ENCODE measurements at places on chromosomes 13 and 19. TPM values are rescaled to one million over a fixed set of nuclear protein-coding genes. Genes with fewer than 3 reads are reported as not detected.
A peak's percentile ranks its signal among the peaks of the same experiment; 100 is the strongest.

- H3K27ac ChIP-seq = no peak overlapping the region
- DNase-seq = peak; percentile 100
- H3K27me3 ChIP-seq = peaks cover 65% of the 10 kb centered on the region
- H3K4me1 ChIP-seq = no peaks in the 10 kb centered on the region
- H3K36me3 ChIP-seq = no peaks in the 10 kb centered on the region
These were observed 31.9 kb upstream of the FEM1A start for GRCh38 chr19:4759388-4760284.

DNA sequence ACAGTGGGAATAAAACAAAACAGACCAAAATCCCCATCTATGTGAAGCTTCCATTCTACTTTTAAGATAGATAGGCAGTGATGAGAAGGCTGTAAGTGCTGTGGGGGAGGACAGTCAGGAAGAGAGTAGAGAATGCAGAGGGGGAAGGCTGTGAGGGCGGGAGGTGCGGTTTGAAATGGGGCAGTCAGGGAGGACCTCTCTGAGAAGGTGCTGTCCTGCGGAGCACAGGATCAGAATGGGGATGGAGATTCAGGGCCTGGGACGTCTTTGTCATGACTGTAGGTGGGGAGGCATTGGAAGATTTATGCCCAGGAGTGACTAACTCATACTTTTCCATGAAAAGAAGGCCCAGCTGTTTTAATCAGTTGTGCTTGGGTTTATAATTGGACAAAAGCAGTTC lies 3.9 kb upstream of the GPR183 start:
- DNase-seq = peak; percentile 78
- no peaks in the 10 kb centered on the region for H3K27me3 ChIP-seq
- peaks cover 41% of the 10 kb centered on the region for H3K4me1 ChIP-seq
- peaks cover 10% of the 10 kb centered on the region for H3K36me3 ChIP-seq
- H3K27ac ChIP-seq = peak overlapping the region; percentile 65
- H3K4me3 ChIP-seq = no peak overlapping the region

DNA sequence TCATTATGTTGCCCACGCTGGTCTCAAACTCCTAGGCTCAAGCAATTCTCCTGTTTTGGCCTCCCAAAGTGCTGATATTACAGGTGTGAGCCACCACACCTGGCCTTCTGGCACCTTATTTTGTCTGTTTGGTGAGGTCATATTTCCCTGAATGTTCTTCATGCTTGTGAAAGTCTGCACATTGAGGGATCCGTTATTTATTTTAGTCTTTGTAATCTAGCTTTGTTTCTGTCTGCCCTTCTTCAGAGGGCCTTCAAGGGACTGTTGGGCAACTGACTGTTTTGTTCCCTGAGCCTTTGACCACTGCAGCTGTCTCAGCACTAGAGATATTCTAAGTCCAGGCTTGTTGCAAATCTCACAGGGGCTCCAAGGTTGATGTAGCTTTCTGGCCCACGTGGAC lies 110.5 kb upstream of the RFC3 start:
- H3K4me3 ChIP-seq = no peak overlapping the region
- no peak overlapping the region for H3K27ac ChIP-seq
- DNase-seq = no peak
- no peaks in the 10 kb centered on the region for H3K36me3 ChIP-seq
- no peaks in the 10 kb centered on the region for H3K27me3 ChIP-seq

GRCh38 chr13:26048741-26049140 lies 3.1 kb downstream of the SHISA2 start:
- no peaks in the 10 kb centered on the region for H3K4me1 ChIP-seq
- H3K36me3 ChIP-seq = no peaks in the 10 kb centered on the region
- DNase-seq = no peak
- H3K27me3 ChIP-seq = peaks cover 23% of the 10 kb centered on the region

DNA sequence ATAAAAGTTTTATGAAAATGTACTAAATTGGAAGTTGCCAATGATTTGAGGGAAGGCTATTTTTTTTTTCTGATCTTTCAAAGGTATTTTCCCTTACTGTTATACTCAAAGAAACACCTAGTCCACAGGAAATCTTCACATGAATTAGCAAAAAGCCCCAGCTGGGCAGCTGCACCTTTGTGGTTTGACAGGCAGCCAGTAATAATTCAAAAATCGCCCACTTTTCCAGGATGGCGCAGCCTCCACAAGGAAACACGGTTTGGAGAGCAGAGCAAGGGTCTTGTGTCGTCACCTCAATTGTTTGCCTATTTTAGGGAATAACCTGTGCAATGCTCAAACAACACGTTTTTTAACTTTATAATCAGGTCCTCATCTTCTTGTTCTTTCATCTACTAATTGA lies 324.9 kb upstream of the GPC6 start:
- H3K27ac ChIP-seq = no peak overlapping the region
- H3K4me3 ChIP-seq = no peak overlapping the region
- H3K27me3 ChIP-seq = no peaks in the 10 kb centered on the region

GRCh38 chr19:52992109-52993004 lies 21.4 kb upstream of the ERVV-1 start:
- DNase-seq = peak; percentile 38
- H3K4me3 ChIP-seq = peak overlapping the region; percentile 41
- H3K27ac ChIP-seq = no peak overlapping the region
- H3K27me3 ChIP-seq = no peaks in the 10 kb centered on the region
- H3K36me3 ChIP-seq = peaks cover 7% of the 10 kb centered on the region

- no peaks in the 10 kb centered on the region for H3K4me1 ChIP-seq
- H3K27ac ChIP-seq = no peak overlapping the region
- peaks cover 17% of the 10 kb centered on the region for H3K27me3 ChIP-seq
- DNase-seq = no peak
These were observed 39.5 kb downstream of the SIAH3 start for GRCh38 chr13:45811891-45812694.

DNA sequence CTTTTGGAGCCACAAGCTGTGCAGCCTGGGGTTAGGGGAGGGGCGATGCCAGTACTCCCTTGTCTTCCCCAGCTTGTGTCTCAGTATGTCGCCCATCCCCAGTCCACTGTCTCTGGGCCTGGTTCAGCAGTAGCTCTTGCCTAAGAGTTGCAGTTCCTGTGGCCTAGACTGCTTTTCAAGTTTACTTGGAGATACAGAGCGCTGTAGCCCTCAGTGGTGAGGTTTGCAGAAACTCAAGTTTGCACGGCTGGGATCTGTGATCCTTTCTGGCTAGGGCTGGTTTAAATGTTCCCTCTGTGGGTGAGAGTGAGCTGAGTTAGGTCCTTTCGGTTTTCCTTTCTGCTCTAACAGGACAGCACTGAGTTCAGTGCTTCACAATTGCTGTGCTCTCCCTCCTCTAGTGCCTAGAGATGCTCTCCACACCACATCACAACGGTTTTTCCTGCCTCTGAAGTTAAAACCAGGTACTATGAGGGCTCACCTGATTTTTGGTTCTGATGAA lies 360.6 kb upstream of the TMTC4 start:
- no peak for DNase-seq
- H3K4me1 ChIP-seq = no peaks in the 10 kb centered on the region
- no peak overlapping the region for H3K27ac ChIP-seq
- H3K36me3 ChIP-seq = no peaks in the 10 kb centered on the region
- H3K4me3 ChIP-seq = no peak overlapping the region

DNA sequence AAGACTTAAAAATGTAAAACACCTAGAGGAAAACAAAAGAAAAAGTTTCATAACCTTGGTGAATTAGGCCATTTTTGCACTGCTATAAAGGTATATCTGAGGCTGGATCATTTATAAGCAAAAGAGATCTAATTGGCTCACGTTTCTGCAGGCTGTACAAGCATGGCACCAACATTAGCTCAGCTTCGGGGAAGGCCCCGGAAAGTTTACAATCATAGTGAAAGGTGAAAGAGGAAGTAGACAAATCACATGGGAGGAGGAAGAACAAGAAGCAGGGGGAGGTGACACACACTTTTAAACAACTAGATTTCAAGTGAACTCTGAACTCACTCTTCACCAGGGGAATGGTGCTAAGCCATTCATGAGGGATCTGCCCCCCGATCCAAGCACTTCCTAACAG lies 1358.5 kb upstream of the PCDH9 start:
- H3K36me3 ChIP-seq = no peaks in the 10 kb centered on the region
- H3K27ac ChIP-seq = no peak overlapping the region
- DNase-seq = no peak
- H3K4me3 ChIP-seq = no peak overlapping the region
- no peaks in the 10 kb centered on the region for H3K27me3 ChIP-seq
- no peaks in the 10 kb centered on the region for H3K4me1 ChIP-seq

GRCh38 chr13:62418872-62419271 lies 1003.2 kb upstream of the PCDH20 start:
- no peaks in the 10 kb centered on the region for H3K27me3 ChIP-seq
- no peaks in the 10 kb centered on the region for H3K4me1 ChIP-seq
- H3K4me3 ChIP-seq = no peak overlapping the region
- H3K27ac ChIP-seq = no peak overlapping the region

GRCh38 chr13:80133631-80134261 lies 207.2 kb downstream of the SPRY2 start:
- no peaks in the 10 kb centered on the region for H3K4me1 ChIP-seq
- no peaks in the 10 kb centered on the region for H3K27me3 ChIP-seq
- H3K36me3 ChIP-seq = no peaks in the 10 kb centered on the region
- no peak overlapping the region for H3K27ac ChIP-seq

DNA sequence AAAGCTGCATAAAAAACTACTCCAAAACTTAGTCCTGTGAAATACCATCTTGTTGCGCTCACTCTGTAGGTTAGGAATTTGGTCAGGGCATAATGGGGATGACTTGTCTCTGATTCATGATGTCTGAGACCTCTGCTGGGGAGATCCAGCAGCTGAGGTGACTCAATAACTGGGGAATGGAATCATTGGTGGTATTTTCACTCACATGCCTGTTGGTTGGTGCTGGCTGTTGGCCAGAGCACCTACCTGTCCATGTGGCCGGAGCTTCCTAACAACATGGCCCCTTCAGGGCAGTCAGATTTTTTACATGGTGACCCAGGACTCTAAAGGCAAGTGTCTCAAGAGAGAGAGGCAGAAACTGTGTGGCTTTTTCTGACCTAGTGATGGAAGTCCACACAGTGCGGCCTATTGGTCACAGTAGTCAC lies 7.4 kb upstream of the ESD start:
- no peak for DNase-seq
- no peaks in the 10 kb centered on the region for H3K4me1 ChIP-seq
- H3K36me3 ChIP-seq = no peaks in the 10 kb centered on the region
- H3K27ac ChIP-seq = no peak overlapping the region
- no peak overlapping the region for H3K4me3 ChIP-seq

GRCh38 chr19:33290956-33291622 lies 11.2 kb downstream of the CEBPA start:
- no peak overlapping the region for H3K4me3 ChIP-seq
- no peak overlapping the region for H3K27ac ChIP-seq
- H3K27me3 ChIP-seq = peaks cover 4% of the 10 kb centered on the region
- H3K4me1 ChIP-seq = peaks cover 16% of the 10 kb centered on the region
- H3K36me3 ChIP-seq = no peaks in the 10 kb centered on the region
- DNase-seq = no peak

DNA sequence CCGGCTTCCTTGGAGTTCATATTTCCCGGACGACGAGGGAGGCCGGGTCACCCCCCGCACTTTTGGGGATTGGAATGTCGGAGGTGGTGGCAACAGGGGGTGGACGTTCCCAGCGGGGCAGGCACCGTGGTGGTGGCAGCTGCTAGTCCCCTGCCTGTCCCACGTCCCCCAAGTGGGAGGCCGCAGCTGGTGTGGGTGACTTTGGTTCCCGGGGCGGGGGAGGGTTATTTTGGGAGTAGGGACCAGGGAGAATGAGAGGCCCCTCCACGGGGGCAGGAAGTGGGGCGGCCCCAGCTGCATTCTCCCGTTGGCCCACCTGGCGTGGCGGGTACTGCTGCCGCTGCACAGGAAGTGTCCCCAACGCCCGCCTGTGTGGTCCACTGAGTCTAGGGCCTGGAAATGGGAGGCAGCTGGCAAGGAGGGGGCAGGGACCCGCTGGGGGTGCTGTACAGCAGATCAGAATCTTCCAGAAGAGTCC lies 11.1 kb upstream of the PLIN3 start:
- H3K27ac ChIP-seq = no peak overlapping the region
- H3K4me1 ChIP-seq = peaks cover 18% of the 10 kb centered on the region
- H3K27me3 ChIP-seq = no peaks in the 10 kb centered on the region
- no peak overlapping the region for H3K4me3 ChIP-seq
- no peak for DNase-seq
- H3K36me3 ChIP-seq = no peaks in the 10 kb centered on the region

DNA sequence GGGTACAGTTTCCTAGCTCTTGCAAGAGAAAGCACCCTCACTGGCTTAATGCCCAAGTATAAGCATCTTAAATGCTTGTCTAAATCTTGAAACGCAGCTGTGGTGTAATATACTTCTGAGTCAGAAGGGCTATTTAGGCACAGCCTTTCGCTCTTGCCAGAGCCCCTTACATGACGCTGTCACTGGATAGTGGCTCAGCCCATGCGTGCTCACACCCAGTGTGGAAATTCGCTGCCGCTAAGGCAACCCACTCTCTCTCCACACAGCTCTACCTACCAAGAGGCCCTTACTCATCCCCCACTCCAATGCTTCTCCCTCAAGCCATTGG lies 24.0 kb downstream of the UQCRFS1 start:
- no peaks in the 10 kb centered on the region for H3K36me3 ChIP-seq
- H3K27me3 ChIP-seq = peaks cover 20% of the 10 kb centered on the region
- H3K4me3 ChIP-seq = no peak overlapping the region
- H3K4me1 ChIP-seq = no peaks in the 10 kb centered on the region

- no peaks in the 10 kb centered on the region for H3K4me1 ChIP-seq
- H3K27me3 ChIP-seq = peaks cover 16% of the 10 kb centered on the region
- H3K4me3 ChIP-seq = no peak overlapping the region
- DNase-seq = no peak
- H3K27ac ChIP-seq = no peak overlapping the region
- H3K36me3 ChIP-seq = no peaks in the 10 kb centered on the region
These were observed 15.5 kb downstream of the MCF2L start for GRCh38 chr13:112984501-112984900.

- H3K4me1 ChIP-seq = no peaks in the 10 kb centered on the region
- H3K4me3 ChIP-seq = no peak overlapping the region
- H3K27me3 ChIP-seq = no peaks in the 10 kb centered on the region
- no peak overlapping the region for H3K27ac ChIP-seq
- peaks cover 15% of the 10 kb centered on the region for H3K36me3 ChIP-seq
These were observed 138.7 kb downstream of the KDM4B start for GRCh38 chr19:5107432-5108122.

GRCh38 chr13:36190771-36191170 lies 23.6 kb downstream of the SOHLH2 start:
- no peak overlapping the region for H3K27ac ChIP-seq
- H3K36me3 ChIP-seq = no peaks in the 10 kb centered on the region
- no peak for DNase-seq
- no peak overlapping the region for H3K4me3 ChIP-seq
- H3K4me1 ChIP-seq = no peaks in the 10 kb centered on the region
- no peaks in the 10 kb centered on the region for H3K27me3 ChIP-seq

The PTGER1 gene
- polyA plus RNA-seq = 0.36 TPM

The GZMM gene
- polyA plus RNA-seq = 2.2 TPM

The PEX11G gene
- 1.5 TPM for polyA plus RNA-seq

The PSG7 gene
- polyA plus RNA-seq = not detected

The CYP4F8 gene
- polyA plus RNA-seq = not detected

The FCAR gene
- polyA plus RNA-seq = not detected

The ZNF865 gene
- polyA plus RNA-seq = 6.9 TPM

The SPACA4 gene
- polyA plus RNA-seq = not detected

Measured in K562 (cell line).